ENCODE measurements at places on chromosomes 6 and 20.

- DNase-seq: peak; percentile 69
These were observed 32.5 kb downstream of the MGME1 start for GRCh38 chr20:18001131-18001921.

DNA sequence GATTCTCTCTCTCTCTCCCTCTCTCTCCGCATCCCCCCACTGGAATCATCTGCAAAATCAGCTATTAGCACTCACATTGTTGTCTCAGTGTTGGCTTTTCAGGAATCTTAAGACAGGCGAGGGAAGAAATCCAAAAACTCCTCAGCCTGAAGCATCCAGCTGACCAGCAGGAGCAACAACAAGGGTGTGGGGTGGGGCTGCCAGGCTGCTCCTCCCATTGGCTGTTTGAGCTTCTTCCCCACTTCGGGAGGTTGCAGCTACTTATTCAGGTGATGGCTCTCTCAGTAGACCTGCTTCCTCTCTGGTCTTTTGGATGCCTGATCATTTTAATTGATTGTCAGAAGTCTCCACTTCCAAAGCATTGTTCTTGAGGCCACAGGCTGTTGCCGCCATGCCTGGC is 24.1 kb upstream of the SLC32A1 start:
- DNase-seq: no peak

GRCh38 chr20:62190639-62191411 is 8.0 kb downstream of the MTG2 start:
- no peak for DNase-seq

DNA sequence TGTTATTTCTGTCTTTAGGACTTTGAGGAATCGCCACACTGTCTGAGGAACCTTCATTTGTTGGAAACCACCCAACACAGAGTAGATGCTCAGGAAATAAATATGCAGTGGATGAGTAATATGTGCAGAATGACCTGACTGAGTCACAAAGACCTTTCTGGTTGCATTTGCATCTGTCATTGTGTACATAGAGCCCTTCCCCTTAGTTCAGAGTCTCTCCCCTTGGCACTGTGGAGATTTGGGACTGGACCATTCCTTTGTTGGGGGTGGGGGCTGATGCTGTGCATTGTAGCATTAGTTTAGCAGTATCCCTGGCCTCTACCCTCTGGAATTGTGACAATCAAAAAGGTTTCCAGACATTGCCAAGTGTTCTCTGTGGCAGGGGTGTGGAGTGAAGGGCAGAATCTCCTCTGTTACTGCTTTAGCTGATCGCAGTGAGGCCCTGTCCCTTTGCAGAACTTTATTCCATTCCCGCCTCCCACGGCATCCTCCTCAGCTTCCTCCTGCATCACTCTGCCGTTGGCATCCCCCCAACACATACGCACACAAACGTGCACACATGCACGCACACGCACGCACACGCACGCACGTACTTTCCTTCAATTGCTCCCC is 64.5 kb downstream of the EYA2 start:
- DNase-seq: peak; percentile 81

GRCh38 chr6:11536795-11537194 is 754 bp upstream of the TMEM170B start:
- DNase-seq: no peak

GRCh38 chr6:116059713-116060571 is 749 bp downstream of the FRK start:
- peak; percentile 80 for DNase-seq

DNA sequence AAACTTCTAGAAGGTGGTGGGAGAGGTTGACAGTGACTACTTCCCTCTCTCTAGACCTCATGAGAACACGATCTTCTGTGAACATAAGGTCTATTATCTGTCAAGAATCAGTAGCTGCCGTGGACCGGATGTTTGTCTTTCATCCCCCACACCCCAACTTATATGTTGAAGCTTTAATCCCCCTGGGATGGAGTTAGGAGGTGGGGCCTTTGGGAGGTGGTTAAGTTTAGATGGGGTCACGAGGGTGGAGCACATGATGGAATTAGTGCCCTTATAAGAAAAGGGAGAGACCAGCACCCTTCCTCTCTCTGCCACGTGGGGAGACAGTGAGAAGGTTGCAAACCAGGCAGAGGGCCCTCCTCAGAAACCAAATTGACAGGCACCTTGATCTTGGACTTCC is 409.1 kb downstream of the QKI start:
- no peak for DNase-seq
